ENCODE measurements at places on chromosomes 1 and 21. TPM values are rescaled to one million over a fixed set of nuclear protein-coding genes. Genes with fewer than 3 reads are reported as not detected.
A peak's percentile ranks its signal among the peaks of the same experiment; 100 is the strongest.

DNA sequence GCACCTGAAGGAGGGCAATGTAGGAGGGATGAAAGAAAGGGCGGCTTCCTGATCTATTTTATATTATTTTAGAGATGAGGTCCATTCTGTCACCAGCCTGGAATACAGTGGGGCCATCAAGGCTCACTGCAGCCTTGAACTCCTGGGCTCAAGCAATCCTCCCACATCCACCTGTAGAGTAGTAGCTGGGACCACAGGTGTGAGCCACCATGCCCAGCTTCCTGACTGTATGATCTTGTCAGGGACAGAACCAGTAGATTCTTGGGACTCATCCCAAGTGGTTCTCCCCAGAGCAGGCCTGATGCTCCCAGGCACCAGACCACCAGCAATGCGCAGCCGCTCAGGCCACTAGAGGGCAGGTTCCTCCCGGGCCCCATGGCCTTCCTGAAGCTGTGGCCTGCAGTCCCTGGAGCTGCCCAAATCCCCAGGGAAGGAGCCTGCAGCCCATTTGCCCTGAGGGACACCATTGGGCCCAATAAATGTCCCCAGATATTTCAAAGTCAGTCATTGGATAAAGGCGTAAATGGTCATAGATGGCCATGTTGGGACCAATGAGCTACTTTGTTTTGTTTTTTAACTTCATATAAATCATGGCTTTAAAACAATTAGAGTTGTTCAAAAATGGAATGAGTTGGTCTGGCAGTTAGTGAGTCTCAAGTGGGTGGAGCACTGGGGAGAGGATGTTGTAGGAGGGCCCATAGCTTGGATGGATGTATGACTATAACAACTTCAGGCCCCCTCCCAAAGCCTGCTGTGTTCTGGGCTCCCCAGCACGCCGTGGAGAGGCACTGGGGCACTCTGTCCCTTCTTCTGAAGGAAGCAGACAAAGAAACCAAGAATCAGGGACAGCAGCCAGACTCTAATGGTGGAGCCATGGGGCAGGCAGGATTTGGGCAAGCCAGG, 44.7 kb upstream of the GOLT1A start:
- no peak for DNase-seq
- no peaks in the 10 kb centered on the region for H3K27me3 ChIP-seq
- no peak overlapping the region for H3K27ac ChIP-seq
- no peaks in the 10 kb centered on the region for H3K36me3 ChIP-seq
- no peak overlapping the region for H3K4me3 ChIP-seq

GRCh38 chr1:97551113-97551512, 369.7 kb downstream of the DPYD start:
- H3K4me3 ChIP-seq: no peak overlapping the region
- DNase-seq: no peak
- peaks cover 7% of the 10 kb centered on the region for H3K36me3 ChIP-seq

GRCh38 chr21:43652616-43653015, 6.7 kb downstream of the HSF2BP start:
- H3K4me3 ChIP-seq: no peak overlapping the region
- H3K27me3 ChIP-seq: no peaks in the 10 kb centered on the region
- H3K4me1 ChIP-seq: no peaks in the 10 kb centered on the region
- H3K36me3 ChIP-seq: no peaks in the 10 kb centered on the region
- no peak overlapping the region for H3K27ac ChIP-seq

DNA sequence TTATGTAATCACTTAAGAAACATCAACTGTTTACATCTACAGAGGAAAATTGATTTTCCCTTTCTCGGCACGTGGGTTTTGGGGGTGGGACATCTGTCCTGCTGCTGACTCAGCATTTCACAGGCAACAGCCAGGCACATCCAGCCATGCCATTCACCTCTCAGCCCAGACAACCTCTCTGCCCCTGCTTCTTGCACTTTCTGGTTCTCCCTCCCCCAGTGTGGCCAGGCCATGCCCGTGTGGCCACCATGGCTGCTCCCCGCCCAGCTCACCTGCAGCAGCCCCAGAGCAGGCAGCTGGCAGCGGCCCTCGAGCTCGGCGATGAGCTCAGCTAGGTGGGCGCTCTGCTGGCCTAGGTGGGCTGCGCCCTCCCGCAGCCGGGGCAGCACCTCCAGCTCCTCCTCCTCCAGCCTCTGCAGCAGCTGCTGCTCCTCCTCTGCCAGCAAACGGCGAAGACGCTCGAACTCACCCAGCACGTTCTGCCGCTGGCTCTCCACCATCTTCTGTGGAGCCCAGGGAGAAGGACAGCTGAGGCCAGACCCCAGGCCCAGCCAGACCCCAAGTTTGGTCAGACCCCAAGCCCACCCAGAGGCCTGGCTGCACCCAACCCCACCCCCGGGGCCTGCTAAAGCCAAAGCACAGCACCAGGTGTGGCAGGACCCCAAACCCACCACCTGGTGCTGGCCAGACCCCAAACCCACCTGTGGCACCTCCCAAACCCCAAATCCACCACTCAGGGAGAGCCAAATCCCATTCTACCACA, 5.8 kb downstream of the TRIM11 start:
- peak; percentile 9 for DNase-seq
- H3K36me3 ChIP-seq: peaks cover 26% of the 10 kb centered on the region
- no peak overlapping the region for H3K27ac ChIP-seq
- no peaks in the 10 kb centered on the region for H3K27me3 ChIP-seq
- peaks cover 12% of the 10 kb centered on the region for H3K4me1 ChIP-seq
- H3K4me3 ChIP-seq: no peak overlapping the region

GRCh38 chr21:41521489-41522027, 13.6 kb upstream of the TMPRSS2 start:
- no peaks in the 10 kb centered on the region for H3K36me3 ChIP-seq
- H3K4me3 ChIP-seq: no peak overlapping the region
- H3K4me1 ChIP-seq: no peaks in the 10 kb centered on the region

DNA sequence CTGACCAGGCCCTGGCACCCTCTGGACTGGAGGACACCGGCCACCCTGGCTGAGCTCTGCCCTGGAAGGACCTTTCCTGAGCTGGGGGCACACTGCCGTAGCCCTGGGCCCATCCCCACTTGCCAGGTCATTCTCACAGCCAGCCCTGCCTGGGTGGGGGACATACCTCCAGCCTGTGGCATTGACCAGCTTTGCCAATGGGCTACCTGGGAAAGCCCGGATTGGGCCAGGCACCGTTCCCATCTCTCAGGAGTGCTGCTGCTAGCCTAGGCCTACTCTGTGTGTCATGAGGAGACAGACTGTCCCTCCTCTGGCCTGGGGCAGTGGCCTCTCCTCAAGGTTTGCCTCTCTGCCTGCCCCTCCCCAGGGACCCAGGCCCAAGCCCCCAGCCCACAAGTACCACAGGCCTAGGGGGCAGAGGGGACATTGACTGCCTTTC, 40.0 kb downstream of the COQ8A start:
- H3K27ac ChIP-seq: peak overlapping the region; percentile 89
- DNase-seq: peak; percentile 11
- H3K4me3 ChIP-seq: no peak overlapping the region

GRCh38 chr1:44970317-44970716, 16.1 kb downstream of the EIF2B3 start:
- peaks cover 12% of the 10 kb centered on the region for H3K36me3 ChIP-seq
- no peaks in the 10 kb centered on the region for H3K27me3 ChIP-seq
- no peak for DNase-seq
- peak overlapping the region; percentile 14 for H3K27ac ChIP-seq
- no peak overlapping the region for H3K4me3 ChIP-seq

DNA sequence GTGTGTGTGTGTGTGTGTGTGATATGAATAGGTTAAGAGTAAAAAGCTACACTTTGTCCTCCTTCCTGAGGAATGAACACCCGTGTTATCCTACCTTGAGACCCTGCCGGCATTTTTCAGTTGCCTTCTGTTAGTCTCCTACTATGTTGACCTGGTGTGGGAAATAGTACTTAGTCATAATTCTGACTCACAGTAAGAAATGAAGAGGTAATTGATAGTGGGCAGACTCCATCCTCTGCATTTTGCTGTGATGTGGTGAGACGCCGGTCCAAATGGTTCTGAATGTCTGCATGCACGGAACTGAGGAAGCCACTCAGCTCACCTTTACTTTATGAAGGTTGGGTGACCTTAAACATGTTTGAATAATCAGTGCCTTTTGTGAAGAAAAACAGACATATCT, 12.6 kb downstream of the CD101 start:
- no peak overlapping the region for H3K4me3 ChIP-seq
- DNase-seq: no peak
- H3K27me3 ChIP-seq: no peaks in the 10 kb centered on the region
- H3K4me1 ChIP-seq: no peaks in the 10 kb centered on the region
- H3K27ac ChIP-seq: no peak overlapping the region

Gene LRRC38
- 6.5 TPM for total RNA-seq

Gene IFI44L
- total RNA-seq: 1.1 TPM

Gene C4BPB
- 0.62 TPM for total RNA-seq
